ENCODE measurements at places on chromosomes 12 and 14. TPM values are rescaled to one million over a fixed set of nuclear protein-coding genes. Genes with fewer than 3 reads are reported as not detected.

Gene TAMALIN
- total RNA-seq, result 19.8 TPM

Gene NTS
- not detected for total RNA-seq

Gene NOVA1
- 2.4 TPM for total RNA-seq

Gene SLC6A15
- total RNA-seq, result not detected

Gene FOXM1
- total RNA-seq, result 1.5 TPM

DNA sequence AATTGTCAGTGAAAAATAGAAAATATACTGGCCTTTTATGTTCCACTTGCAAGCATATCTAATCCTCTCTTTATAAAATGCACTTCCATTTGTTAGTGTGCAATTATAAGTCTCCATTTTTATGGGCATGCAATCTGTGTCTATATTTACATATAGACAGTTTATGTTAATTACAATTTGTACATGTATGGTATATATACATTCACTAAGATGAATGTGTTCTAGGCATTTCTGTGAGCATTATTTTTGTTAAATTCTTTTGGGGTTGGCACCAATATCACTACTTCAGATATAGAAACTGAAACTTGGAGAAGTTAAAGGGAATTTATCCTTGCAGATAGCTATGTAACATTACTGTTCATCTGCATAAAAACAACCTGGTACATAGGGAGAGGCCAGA, 470.8 kb upstream of the LMO3 start:
- DNase-seq, result no peak

GRCh38 chr14:28676479-28676878, 90.1 kb upstream of the FOXG1 start:
- DNase-seq, result no peak

GRCh38 chr12:171743-172676, 41.9 kb downstream of the SLC6A12 start:
- DNase-seq, result no peak

DNA sequence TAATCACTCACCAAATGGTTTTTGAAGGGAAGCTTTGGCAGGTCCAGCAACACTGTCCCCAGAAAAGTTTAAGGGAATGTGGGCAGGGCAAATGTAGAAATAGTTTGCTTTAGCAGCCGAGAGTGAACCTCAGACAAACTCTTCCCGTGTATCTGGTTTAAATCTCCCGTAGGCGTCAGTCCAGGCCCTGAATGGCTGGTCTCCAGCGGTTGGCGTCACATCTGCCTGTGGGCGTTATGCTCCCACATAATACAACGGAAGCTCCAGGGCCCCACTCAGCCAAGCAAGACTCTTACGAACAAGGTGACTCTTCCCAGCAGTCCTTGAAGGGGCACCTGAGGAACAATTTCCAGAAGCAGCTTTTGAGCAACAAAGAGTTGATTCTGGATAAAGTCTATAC, 942 bp downstream of the ZC2HC1C start:
- no peak for DNase-seq

DNA sequence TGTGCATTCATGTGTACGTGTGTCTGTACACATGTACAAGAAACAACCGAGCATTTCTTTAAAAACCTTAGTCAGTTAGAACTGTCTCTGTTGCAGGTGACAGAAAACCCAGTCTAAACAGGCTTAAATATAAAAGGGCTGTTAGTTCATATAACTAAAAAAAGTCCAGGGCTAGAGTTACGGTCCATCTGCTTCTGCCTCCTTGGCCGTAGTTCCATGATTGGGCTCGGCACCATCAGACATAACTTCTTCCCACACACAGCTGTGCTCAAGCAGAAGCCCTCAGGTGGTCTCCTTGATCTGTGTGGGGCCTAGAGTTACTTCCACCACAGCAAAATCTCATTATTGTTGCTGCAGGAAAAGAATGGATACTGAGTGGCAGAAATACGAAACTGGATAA, 34.6 kb downstream of the CKB start:
- DNase-seq, result no peak

- DNase-seq, result no peak
These were observed 251.8 kb upstream of the CCDC196 start for GRCh38 chr14:66234411-66234810.

DNA sequence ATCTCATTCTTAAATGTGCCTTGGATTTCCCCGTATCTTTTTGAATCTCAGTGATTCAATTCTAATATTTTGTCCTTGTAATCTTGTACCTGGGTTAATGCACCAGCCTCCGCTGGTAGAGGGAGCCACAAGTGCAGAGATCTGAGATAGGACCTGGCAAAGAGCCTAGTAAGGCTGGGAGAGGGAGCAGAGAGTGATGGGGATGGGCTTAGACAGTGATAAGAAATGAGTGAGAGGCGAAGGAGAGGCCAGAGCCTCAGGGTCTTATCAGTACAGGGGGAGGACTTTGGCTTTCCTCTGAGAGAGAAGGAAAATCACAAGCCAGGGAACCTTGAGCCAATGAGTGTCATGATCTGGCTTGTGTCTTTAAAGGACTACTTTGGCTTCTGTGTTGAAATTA, 30.5 kb upstream of the LMNTD1 start:
- DNase-seq, result no peak

Measured in Right ventricle myocardium superior (tissue), 1 donor.